ENCODE measurements at places on chromosomes 16 and 17.

- DNase-seq, result no peak
Measured at GRCh38 chr17:72118335-72119076, 2.3 kb upstream of the SOX9 start.

- no peak for DNase-seq
Measured at GRCh38 chr17:12959441-12959840, 58.4 kb downstream of the ELAC2 start.

DNA sequence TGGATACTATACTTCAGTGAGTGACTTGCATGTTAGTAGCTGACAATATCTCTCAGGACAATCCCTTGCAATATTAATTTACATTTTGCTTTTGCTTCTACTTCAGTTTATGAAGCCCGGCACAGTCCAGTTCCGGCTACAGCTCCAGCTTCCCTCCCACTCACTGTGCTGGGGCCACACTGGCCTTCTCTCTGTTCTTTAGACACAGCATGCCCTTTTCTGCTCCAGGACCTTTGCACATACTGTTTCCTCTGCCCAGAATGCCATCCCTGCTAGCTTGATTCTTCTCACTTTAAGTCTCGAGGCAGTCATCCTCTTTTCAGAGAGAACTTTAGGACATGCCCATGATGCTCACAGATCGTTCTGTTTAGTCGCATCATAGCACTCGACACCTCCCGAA lies 25.5 kb upstream of the LRRC75A start:
- DNase-seq, result no peak

DNA sequence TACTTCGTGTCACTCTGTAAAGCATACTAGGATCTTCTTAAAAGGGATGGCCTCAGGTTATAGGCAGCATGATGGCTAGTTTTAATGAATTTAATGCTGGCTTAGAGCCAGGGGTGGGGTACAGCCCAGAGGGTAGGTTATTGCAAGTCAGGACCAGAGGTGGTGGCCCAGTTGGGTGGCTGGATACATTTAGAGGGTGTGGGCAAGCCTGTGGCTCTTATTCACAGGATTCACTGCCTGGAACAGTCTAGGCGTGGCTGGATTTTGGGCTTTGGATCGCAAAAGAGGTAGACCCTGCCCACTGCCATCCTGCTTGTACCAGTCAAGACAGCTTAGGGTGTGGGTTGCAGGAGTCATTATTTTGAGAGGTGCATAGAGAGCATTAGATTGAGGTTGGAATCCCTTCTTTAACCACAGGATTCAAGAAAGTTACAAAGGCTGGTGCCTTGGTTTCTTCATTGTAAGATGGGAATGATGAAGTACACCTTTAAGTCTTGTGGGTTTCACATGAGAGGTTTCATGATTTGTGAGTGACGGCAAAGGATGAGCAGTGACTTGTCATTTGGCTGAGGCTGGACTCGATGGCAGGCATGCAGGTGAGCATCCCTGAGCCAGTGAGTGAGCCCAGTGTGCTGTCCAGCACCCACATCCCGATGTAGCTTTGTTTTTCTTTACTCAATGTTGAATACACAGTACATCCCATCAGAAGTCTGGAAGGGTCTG lies 85.2 kb downstream of the KSR1 start:
- no peak for DNase-seq

DNA sequence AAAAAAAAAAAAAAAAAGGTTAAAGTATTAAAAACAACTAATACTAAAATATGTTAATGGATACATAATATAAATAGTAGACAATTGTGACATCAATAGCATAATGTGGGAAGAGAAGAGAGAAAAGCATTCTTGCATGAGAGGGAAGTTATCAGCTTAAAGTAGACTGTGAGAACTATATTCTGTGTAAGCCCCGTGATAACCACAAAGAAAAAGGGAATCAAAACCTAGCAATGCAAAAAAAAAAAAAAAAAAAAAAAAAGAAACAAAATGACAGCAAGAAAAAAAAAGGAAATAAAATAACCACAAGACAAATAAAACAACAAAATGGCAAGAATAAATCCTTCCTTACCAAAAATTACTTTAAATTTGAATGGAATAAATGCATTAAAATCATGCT lies 39.8 kb upstream of the MYLK3 start:
- no peak for DNase-seq

GRCh38 chr16:51569203-51569931 lies 418.3 kb upstream of the SALL1 start:
- no peak for DNase-seq

DNA sequence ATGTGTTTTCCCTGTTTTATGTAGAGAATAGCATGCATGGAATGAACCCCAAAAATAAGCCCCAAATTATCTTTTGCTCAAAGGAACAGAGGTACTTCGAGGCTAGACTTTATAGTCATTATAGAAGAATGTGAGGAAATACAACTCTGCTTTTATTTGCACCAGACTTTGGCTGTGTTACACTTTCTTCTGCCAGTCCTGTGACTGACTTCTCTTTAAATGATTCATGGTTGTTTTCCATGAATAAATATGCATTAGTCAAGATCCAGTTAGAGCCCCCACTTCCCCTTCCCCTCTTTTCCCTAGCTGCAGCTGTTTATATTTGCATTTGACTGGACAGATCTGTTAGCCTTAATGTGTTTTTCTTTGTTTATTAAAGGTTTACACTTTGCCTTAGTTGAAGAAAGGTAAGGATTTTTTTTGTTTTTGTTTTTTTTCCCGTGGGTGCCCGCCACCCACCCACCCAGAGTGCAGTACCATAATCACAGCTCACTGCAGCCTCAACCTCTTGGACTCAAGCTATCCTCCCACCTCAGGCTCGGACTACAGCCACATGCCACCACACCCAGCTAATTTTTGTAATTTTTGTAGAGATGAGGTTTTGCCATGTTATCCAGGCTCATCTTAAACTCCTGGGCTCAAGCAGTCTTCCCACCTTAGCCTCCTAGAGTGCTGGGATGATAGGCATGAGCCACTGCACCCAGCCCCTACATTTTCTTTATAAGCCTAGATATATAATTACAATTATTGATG lies 152.6 kb downstream of the CYB561 start:
- DNase-seq, result no peak

DNA sequence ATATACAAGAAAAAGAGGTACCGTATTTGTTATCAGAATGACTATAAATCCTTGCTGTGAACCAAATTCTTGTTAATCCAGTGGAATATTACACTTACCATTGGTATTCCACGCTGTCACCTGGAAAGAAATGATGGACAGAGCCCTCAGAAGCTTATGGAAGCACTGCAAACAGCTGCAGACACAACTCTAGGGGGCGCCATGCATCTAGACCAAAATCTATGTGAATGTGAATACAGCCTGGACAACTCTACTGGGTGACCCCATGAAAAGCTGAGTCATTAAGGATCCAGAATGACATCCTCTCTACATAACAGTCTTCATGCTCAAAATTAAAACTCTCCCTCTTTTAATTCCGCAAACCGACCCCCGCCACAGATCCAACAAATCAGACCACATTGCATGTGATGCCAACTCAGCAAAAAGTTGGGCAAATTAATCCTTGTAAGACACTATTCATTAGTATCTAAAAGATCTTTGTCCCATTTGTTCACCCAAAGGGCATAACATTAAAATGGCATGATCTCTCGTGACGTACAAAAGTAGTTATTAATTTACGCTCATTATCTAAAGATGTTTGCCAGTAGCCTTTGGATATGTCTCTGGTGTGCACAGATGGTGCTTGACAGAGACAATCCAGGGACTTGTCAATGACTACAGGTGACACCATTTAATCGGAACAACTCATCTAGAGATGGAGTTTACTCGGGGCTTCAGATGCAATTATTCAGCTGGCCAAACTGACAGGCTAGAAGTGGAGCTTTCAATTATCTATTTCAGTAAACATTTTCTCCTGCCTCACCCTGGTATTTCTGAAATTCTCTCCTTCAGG lies 552.7 kb upstream of the PSMD7 start:
- DNase-seq, result no peak

DNA sequence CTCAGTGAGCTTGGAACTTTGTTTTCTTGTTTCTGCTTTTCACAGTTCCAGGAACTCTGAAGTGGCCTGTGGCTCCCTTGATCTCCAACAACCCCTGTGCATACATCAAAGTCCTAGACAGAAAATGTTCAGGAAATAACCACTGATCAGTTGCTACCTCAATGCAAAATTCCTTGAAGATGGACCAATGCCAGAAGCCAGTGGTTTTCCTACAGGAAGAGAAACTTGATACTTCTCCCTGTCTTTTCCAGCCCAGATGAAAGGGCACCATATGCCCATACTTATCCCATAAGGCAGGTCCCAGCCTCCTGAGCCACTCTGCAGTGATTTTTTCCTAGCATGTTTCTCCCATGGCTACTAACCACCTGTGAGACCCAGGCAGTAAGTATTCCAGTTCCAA lies 12.3 kb upstream of the CDRT4 start:
- no peak for DNase-seq

DNA sequence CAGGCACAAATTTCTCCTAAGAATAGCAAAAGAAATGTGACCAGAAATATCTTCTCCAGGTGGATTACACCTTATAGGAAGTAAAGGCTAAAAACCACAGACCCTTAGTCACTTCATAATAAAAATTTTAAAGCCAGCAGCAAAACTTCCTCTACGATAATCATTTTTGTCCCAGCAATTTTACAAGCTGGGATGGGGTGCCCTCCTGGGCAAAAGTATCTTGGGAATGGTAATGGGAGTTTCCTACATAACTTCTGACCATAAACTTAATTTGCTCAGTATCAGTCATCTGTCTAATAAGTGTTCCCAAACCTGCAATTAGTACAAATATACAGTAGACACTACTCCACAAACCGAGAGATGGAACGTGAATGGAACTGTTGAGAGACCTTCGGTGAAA lies 3.0 kb downstream of the PHF12 start:
- DNase-seq, result no peak

DNA sequence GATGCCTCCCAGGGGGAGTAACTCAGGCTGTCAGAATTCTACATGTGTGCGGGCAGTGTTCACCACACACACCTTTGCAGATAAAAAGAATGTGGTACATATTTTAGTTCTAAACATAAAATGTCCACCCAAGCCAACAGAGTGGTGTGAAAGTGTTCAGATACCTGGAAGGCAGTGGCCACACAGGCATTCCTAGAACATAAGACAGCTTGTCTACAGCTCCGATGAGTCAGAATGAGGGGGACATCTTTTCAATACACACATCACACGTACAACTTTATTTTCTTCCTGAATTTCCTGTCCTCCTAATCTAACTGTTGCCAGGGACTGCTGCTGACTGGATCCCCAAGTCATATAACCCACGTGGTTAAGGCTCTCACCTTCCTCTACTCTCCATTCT lies 142.3 kb downstream of the ZFHX3 start:
- no peak for DNase-seq

DNA sequence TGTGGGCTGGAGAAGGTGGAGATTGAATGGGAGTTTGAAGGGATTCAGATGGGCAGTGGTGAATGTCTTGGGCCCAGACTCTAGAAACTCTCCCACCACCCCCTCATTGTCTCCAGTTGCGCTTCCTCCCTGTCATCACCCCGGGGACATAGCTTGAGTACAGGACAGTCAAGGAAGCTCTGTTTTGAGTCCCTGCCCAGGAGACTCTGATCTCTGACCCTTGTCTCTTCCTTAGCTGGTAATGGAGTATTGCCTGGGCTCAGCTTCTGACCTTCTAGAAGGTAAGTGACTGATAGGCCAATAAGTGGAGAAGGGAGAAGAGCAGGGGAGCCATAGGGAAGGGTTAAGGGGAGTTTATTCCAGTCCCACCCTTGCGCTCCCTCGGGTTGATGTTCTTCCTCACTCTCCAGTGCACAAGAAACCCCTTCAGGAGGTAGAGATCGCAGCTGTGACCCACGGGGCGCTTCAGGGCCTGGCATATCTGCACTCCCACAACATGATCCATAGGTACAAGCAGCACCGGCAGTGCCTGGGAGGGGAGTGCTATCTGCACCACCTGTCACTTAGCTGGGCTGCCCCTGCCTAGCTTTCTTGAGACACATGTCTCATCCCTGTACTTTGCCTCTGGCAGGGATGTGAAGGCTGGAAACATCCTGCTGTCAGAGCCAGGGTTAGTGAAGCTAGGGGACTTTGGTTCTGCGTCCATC lies 5.0 kb downstream of the TAOK2 start:
- no peak for DNase-seq

- no peak for DNase-seq
Measured at GRCh38 chr17:36133602-36134236, 30.1 kb downstream of the CCL4 start.

DNA sequence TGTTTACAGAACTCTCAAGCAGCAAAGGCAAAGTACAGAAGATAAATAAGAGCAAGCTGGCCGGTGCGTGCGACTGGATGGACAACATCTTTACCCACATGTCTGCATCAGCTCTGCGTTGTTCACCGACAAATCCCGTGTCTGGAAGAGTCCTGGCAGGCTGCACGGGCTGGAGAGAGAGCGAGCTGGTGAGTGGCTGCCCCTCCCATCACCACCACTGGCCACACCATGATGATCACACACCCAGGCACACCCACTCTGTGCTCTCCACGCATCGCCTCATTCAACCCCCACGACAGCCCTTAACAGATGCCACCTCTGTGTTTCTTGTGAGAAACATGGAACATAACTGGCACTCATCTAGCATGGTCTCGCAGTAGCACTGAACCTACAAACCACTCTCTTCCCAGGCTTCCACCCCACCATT lies 59.2 kb downstream of the ANKRD11 start:
- DNase-seq, result no peak

DNA sequence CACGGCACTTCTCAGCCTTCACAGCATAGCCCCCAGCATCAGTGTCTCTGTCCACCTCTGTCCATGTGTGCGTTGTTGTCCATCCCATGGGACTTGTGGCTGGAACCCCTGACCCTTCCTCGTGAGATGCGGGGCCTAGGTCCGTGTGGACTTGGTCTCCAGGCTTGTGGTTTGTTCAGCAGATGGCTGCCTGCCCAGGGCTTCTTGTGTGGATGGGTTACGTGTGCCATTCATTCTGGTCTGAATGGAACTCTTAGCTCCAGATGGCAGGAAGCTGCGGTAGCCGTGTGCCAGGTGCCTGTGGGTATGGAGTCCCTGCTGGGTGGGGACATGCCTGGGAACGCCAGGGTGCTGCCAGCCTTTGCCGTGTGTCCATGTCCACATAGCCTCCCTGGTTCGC lies 31.7 kb upstream of the NUDT16L1 start:
- DNase-seq, result no peak

GRCh38 chr17:76579281-76579680 lies 6.4 kb downstream of the ST6GALNAC2 start:
- DNase-seq, result no peak

GRCh38 chr17:39782980-39783379 lies 45.2 kb downstream of the GRB7 start:
- DNase-seq, result no peak

- no peak for DNase-seq
Measured at GRCh38 chr17:14926526-14927122, 338.5 kb downstream of the PMP22 start.

DNA sequence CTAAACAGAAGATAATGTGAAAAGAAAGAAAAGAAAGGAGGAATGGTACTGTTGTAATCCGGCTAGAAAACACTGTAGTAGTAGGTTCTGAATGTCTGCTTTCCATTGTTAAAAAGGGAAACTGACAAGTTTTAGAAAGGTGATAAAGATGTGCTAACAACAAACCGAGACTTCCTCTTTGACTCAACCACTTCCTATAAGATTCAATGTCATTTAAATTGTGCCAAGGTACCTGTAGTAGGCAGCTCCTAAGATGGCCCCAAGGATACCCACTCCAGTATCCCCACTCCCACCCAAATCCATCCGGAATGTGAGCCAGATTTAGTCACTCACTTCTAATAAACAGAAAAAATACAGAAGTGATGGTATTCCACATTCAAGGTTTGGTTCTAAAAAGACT lies 31.2 kb downstream of the XYLT1 start:
- no peak for DNase-seq

All from NCI-H510A (cell line).